Eye (tissue), 1 donor: ENCODE measurements at places on chromosomes 3 and 15.

DNA sequence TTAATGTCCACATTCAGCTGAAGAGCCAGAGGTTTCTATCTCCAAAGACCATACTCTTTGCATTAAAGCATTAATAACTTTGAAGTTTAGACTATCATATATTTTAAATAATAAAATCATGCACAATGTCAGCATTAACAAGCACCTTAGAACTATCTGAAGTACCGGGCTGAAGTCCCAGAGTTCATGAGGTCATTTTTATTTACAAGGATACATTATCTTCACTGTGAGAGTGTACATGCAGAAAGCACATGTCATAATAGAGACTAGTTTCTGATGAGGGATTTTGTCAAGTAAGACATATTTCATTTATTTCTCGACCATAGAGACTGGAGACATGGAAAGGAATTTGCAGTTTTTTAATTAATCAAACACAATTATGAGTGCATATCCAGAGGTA is 52.4 kb upstream of the SI start:
- no peak for DNase-seq

- peak; percentile 69 for DNase-seq
These were observed 227.7 kb downstream of the ADAMTS17 start for GRCh38 chr15:100114100-100114499.

- no peak for DNase-seq
These were observed 108.9 kb downstream of the ATG7 start for GRCh38 chr3:11381141-11381540.

DNA sequence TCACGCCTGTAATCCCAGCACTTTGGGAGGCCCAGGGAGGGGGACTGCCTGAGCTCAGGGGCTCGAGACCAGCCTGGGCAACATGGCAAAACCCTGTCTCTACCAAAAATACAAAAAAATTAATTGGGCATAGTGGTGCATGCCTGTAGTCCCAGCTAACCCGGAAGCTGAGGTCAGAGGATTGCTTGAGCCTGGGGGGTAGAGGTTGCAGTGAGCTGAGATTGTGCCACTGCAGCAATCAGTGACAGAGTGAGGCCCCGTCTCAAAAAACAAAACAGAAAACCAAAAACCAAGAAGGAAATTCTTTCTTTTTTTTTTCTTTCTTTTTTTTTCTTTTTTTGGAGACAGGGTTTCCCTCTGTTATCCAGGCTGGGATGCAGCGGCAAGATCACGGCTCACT is 3.5 kb downstream of the SPATA12 start:
- DNase-seq: no peak

GRCh38 chr3:186115239-186115996 is 6.5 kb upstream of the ETV5 start:
- DNase-seq: no peak

DNA sequence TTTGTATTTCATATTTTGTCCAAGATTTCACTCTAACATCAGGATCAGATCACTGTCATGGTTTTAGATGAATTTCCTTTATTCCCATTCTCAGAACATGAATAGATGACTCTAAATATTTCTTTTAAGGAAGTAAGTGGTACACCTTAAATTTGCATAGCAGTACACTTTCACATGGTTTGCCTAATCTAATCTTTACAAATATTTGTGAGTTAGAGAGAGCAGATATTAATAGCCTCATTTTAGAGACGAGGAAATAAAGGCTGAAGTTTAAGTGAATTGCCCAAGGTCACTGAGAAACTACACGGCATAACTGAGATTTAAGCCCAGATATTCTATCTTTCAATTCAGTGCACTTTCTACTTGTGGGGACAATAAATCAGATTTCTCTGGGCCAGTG is 14.2 kb downstream of the TERC start:
- no peak for DNase-seq

DNA sequence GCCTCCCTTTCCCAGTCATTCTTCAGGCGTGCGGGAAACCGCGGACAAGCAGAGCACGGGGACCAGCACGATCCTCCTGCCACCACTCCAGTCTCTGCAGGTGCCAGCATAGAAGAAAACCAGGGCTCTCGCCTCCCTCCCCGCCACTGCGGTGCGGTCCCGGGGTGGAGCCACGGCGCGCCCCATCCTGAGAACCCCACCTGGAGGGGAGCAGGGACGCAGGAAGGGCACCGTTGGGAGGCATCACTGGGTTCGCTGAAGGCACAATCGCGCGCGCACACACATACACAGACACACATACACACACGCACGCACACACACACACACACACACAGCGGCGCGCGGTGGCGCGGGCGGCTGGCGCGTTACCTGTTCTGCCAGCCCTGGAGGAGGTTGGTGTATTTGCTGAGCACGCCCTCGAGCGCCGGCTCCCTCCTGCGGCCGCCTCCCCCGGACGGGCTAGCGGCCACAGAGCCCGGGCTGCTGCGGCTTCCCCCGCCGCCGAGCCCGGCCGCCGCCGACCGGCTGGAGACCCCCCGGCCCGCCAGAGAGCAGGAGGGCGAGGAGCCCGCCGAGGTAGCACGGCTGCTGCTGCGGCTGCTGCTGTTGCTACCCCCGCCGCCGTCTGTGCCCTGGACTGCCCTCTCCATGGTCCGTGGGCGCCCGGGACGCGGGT is 394 bp downstream of the OSBPL10 start:
- peak; percentile 84 for DNase-seq

GRCh38 chr15:99307735-99308134 is 56.5 kb downstream of the LRRC28 start:
- DNase-seq: no peak

- no peak for DNase-seq
These were observed 989 bp upstream of the PPIB start for GRCh38 chr15:64163659-64164362.

- peak; percentile 61 for DNase-seq
These were observed 128.6 kb upstream of the ADPGK start for GRCh38 chr15:72912121-72912520.

- DNase-seq: no peak
These were observed 142.3 kb upstream of the TPM1 start for GRCh38 chr15:62900071-62900802.

GRCh38 chr3:145490088-145491048 is 670.6 kb downstream of the PLOD2 start:
- no peak for DNase-seq

GRCh38 chr15:28974142-28974541 is 88.4 kb downstream of the APBA2 start:
- no peak for DNase-seq

DNA sequence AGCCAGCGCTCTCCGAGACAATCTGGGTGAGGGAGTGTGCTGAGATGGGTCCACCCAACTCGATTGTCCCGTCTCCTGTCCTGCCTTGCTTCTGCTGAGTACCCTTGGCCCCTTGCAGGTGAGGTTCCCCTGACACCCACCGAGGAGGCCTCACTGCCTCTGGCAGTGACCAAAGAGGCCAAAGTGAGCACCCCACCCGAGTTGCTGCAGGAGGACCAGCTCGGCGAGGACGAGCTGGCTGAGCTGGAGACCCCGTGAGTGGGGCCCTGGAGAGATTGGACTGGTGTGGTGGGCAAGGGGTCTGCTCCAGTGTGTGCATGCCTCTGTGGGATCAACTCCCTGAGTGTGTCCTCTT is 23.6 kb downstream of the NBEAL2 start:
- DNase-seq: no peak

- no peak for DNase-seq
These were observed 238.5 kb upstream of the ROBO1 start for GRCh38 chr3:80006315-80006714.

DNA sequence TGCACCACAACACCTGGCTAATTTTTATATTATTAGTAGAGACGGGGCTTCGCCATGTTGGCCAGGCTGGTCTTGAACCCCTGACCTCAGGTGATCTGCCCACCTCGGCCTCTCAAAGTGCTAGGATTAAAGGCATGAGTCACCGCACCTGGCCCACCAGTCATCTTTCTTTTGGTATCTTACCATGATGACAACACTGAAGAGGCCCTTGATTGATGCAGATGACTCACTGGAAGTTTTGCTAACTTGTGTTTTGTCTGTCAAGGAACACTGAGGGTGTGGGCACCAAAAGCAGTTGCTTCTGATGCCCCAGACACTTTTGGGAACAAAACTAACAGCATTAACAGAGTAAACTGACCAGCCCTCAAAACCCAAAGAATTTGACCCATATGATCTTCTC is 88.3 kb downstream of the MYO5A start:
- no peak for DNase-seq

DNA sequence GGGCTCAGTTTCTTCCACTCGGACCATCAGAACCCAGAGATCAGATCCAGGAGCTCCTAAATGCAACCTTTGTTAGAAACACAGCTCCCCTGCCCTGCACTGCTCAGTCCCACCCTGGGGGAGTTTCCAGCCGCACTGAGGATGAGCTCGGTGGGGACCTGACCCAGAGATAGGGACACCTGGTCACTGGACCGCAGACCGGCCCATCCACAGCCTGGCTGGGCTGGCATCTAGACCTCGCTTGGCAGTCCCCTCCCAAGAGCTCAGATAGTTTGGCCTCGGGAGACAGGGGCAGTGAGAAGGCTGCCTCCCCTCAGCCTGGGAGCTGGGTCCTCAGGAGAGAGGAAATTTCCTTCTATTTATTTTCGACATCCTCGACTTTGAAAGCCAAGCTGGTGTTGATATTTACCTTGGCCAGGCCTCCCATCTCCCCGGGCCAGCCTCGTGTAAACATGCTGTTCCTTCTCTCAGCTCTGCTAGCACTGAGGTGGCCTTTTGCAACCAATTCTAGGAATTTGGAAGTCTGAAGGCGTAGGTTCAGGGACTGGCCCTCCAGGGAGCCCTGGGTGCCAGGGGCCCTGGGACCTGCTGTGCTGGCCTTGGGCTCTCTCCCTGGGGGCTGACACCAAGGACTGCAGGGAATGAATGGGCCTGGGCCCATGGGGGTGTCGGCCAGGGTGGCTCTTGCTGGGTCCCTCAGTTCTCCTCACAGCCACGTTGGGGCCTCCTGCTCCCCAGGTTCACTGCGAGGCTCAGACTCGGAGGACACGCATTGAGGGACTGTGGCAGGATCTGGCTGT is 90.1 kb downstream of the VGLL4 start:
- no peak for DNase-seq

- DNase-seq: peak; percentile 85
These were observed at the start of gene PLXNB1 for GRCh38 chr3:48429960-48430707. Gene PLXNB1 (minus strand): TSS chr3:48430086. CDS start chr3:48424611, 5,475 bp downstream.

- DNase-seq: no peak
These were observed 135.6 kb downstream of the RBMS3 start for GRCh38 chr3:29416514-29416913.

- peak; percentile 95 for DNase-seq
These were observed 203.7 kb downstream of the ABHD5 start for GRCh38 chr3:43894176-43895049.

DNA sequence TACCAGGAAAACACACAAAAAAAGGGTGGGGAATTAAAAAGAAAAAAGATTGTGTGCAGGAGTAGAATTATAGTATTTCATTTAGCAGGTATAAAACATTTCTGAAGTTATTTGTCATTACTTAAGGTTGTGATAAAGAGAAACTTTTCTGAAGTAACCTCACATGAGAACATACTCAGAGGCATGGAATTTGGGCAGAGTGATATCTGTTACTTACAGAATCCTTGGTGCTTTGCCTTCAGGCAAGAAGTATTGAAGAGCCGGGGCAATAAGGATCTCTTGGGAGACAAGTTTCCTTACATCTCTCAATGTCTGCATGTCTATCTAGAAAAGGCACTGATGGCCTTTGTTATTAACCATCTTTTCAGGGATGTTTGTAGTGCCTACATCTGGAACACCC is 179.7 kb upstream of the ROBO1 start:
- no peak for DNase-seq

DNA sequence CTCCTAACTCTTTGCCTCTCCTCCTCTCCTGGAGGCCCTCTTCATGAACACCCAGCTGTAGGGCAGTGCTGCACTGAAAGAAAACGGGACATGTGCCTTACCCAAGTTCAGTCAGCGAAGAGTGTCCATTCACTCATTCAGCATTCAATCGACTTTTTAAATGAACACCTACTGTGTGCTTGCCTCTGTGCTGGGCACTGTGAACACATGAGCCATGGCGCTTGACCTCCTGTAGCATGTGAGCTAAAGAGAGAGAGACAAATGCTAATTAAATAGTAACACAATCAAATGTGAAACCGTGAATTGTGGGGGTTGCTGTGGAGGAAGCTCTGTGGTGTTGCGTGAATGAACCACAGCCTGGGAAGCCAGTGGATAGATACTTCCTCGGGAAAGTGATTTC is 43.4 kb downstream of the ST6GAL1 start:
- DNase-seq: no peak

DNA sequence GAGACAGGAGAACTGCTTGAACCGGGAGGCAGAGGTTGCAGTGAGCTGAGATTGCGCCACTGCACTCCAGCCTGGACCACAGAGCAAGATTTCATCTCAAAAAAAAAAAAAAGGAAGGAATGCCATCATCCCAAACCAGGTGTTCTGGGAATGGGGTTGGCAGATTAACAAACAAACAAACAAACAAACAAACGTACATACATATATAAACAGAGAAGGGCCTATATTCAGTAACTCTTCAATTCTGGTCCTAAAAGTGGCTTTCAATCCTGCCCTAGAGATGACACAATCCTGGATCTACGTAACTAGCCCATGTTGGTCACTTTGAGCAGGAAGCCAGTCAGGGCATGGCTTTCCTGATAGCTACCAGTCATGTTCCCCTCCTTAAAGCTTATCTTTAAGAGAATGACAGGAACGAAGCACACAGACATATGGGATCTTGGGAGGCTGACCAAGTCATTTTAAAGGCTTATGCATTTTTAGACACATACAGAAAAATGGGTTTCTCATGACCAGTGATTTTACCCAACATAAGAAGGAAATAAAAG is 29.9 kb upstream of the RAB11A start:
- no peak for DNase-seq

- DNase-seq: no peak
These were observed 21.8 kb upstream of the ERICH6 start for GRCh38 chr3:150725548-150725947.

- no peak for DNase-seq
These were observed 34.7 kb upstream of the SLC41A3 start for GRCh38 chr3:126118591-126118990.

- DNase-seq: peak; percentile 54
These were observed 37.0 kb downstream of the FEM1B start for GRCh38 chr15:68314563-68314962.
